NAMALWA (cell line): ENCODE measurements at places on chromosomes 6 and 20.

GRCh38 chr6:167567142-167568033 is 242.5 kb downstream of the TTLL2 start:
- DNase-seq, result no peak

GRCh38 chr20:53677447-53678314 is 84.0 kb upstream of the ZNF217 start:
- no peak for DNase-seq

GRCh38 chr20:14921513-14921912 is 584.1 kb upstream of the FLRT3 start:
- DNase-seq, result no peak

DNA sequence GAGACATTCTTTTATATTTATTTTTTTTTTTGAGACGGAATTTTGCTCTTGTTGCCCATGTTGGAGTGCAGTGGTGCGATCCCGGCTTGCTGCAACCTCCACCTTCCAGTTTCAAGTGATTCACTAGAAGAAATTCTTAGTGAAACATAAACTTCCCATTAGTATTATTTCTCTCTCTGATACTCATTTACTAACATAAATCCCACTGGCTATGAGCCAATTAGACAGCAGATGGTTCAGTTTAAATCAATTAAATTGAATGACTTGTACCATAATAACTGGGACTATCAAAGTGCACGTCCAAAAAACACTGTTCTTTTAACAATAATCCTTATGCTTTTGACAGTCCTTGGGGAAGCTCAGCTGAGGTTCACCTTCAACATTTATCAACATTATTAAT is 111.2 kb upstream of the PTCHD4 start:
- DNase-seq, result no peak

DNA sequence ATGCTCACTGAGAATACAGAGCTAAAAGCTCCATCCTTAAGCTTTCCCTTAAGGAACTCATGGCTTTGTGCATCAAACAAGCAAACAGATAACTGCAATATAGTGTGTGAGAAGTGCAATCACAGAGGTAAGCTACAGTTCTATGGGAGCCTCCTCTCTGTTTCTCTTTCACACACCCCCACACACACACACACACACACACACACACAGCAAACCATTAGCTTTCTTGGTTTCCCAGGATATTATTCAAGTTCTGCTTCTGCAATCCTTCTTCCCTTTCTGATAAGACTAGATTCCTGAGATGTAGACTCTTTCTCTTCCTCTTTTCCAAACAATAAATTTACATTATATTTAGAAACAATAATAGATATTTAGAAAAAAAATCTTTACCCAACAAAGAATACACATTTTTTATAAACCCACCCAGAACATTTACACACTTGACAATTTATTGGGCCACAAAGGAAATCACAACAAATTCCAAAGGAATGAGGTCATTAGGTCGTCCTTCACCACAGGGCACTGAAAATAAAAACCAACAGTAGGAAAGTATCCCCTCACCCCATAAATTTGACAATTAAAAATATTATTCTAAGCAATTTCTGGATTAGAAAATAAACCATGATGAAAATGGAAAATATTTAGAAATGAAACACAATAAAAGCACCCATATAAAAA is 9.3 kb upstream of the GFOD1 start:
- DNase-seq, result no peak

- DNase-seq, result no peak
These were observed 1622.8 kb downstream of the HACE1 start for GRCh38 chr6:103236923-103237322.
